T-helper 17 cell (primary cell): ENCODE measurements at places on chromosomes 6 and 20.

DNA sequence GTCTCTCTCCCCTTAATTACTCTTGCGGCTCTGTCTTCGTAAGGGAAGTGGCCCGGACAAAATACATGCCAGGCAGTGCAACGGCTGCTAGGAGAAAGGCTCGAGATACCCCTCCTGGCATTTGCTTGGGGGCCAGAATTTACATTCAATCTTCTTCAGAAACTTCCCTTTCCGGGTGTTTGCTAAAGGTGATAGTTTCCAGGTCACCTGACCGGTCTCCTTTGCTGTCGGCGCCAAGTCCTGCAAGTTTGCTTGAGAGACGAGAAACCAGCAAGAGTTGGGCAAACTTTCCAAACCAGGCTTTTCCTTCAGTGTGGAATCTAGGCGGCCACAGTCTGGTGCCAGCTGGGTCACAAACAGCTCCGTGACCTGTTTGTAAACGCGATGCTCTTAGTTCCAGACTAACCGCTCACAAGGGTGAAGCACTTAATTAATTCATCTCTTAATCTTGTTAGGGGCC is 563 bp upstream of the SRSF3 start:
- peak; percentile 32 for DNase-seq

- DNase-seq: no peak
Observed at GRCh38 chr6:137970368-137970767, 103.3 kb downstream of the TNFAIP3 start.

DNA sequence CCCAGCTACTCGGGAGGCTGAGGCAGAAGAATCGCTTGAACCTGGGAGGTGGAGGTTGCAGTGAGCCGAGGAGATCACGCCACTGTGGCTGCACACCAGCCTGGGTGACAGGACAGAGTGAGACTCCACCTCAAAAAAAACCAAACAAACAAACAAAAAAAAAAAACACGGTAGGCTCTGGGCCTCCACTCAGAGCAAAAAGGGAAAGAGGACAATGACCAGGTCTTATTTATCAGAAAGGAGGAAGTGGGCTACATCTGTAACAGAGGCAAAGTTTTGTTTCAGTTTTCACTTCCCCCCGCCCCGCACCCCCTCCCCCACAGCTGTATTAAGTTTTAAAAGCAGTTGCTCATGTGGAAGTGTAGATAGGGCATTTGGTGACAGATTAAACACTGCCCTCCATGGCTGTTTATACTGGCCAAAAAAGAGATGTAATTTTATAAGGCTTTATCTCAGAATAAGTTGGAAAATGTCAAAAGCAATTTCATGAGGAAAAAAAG is 114.6 kb downstream of the RCAN2 start:
- DNase-seq: no peak

GRCh38 chr6:47256361-47256760 is 53.3 kb downstream of the TNFRSF21 start:
- no peak for DNase-seq

- no peak for DNase-seq
Observed at GRCh38 chr20:44517454-44517853, 4.4 kb downstream of the SERINC3 start.

DNA sequence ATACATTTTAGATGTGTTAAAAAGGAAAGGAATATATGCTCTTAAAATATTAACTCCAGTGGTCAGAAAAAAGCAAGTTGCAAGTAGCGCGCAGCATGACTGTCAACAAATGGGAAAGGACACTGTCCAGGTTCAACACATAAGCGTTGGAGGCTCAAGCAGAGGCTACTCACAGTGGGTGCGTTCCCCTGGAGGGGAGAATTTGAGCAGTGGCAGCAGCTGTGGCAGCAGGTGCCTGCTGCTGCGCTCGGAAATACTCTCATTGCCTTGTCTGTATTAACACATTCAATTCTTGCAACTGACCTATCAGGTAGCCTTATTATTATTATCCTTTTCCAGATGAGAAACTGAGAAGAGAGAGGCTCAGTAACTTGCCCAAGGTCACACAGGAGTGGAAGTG is 21.9 kb upstream of the CCN6 start:
- DNase-seq: no peak

- DNase-seq: no peak
Observed at GRCh38 chr6:133730881-133731280, 158.0 kb upstream of the TCF21 start.

DNA sequence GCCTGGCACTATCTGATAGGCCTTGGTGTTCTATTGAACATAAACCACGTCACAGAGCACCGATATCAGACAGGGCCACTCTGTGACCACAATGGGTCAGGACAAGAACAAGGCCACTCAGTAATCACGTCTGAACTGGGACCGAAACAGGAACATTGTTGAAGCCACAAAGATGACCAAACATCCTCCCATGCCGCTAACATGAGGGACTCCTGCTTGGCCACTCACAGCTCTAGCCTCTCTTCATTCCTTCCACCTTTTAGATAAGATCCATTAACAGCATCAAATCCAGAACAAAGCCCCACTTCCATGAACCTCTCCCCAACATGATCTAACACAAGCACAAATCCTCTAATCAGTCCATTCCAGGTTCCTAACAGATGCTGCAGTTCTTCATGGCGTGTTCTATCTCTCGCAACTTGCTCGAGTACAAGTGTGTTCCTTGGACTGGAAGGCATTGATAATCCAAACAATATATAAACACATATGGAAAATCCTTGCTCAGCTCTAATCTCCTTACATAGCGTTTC is 7.4 kb downstream of the SIRT5 start:
- no peak for DNase-seq

GRCh38 chr20:21101453-21101931 is 4.7 kb downstream of the LINC00237 start:
- no peak for DNase-seq

GRCh38 chr6:95120984-95121383 is 456.4 kb upstream of the MANEA start:
- no peak for DNase-seq

DNA sequence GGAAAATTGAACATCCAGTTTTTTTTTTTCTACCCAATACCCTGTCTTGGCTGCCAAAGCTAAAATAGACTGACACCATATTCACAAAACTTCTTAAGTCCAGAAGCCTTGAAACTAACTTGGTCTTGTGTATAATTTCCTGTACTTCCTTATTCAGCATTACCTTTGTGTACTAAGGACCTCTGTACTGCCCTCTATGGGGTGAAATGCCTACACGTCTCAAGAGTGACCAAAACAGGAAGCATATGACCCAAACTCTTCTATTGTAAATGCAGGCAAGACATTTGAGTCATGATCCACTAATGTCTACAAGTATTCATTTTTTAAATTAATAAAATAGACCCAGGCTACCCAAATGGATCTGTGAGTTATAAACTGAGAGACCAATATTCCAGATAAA is 50.4 kb downstream of the HMGCLL1 start:
- DNase-seq: no peak
